Suprapubic skin (tissue), 4 donors: ENCODE measurements at places on chromosomes 1 and 21.

GRCh38 chr1:1196431-1197187 lies 9.8 kb downstream of the TNFRSF18 start:
- peak; percentile 51 for DNase-seq

DNA sequence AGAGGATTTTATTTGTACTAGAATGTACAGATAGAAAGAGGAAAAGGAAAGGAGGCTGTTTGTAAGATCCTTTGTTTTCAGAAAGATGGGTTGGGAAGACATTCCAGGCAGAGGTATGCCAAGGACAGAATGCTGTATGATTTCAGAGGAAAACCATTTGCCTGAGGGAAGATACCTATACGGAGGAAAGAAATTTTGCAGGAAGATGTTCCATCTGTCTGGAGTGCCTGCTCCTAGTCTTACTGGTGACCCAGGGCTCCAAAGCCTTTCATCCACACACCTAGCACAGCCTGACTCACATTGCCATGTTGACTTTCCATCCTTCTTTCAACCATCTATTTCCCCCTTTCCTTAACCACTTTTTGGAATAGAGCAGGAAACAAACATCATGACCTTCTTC lies 18.2 kb downstream of the SAMD13 start:
- no peak for DNase-seq

DNA sequence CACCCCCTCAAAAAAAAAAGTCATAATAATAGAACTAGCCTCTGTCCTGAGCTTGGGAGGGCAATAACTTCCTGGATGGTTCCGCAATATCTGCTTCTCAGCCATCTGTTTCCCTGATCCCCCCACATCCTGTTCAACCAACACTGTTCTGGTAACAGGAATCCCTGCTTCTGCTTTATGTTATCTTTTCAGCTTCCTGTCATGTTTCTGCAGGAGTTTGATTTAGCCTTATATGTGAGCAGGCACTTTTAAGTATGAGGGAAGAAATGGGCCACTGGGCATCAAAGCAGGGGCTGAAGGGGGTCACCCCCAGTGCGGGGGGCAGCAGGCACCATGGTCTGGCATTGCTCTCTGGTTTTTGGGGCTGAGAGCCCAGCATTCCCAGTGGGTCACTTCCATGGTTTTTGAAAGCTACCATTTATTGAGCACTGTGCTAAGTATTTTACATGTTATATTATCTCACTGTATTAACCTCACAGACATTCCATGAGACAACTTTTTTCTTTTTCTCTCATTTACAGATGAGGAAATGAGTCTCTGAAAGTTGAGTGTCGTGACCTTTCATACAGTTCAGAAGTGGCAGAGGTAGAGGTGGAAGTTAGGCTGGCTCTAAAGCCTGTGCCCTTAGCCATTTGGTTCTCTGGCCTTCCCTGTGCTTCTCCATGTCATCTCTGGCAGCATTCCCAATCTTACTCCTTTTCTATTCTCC lies 61.9 kb downstream of the DNTTIP2 start:
- DNase-seq, result no peak

GRCh38 chr1:219088778-219089557 lies 84.7 kb upstream of the LYPLAL1 start:
- DNase-seq, result no peak

GRCh38 chr1:232648316-232648715 lies 18.4 kb upstream of the SIPA1L2 start:
- no peak for DNase-seq

- no peak for DNase-seq
Measured at GRCh38 chr1:77828098-77828497, 48.6 kb downstream of the MIGA1 start.

DNA sequence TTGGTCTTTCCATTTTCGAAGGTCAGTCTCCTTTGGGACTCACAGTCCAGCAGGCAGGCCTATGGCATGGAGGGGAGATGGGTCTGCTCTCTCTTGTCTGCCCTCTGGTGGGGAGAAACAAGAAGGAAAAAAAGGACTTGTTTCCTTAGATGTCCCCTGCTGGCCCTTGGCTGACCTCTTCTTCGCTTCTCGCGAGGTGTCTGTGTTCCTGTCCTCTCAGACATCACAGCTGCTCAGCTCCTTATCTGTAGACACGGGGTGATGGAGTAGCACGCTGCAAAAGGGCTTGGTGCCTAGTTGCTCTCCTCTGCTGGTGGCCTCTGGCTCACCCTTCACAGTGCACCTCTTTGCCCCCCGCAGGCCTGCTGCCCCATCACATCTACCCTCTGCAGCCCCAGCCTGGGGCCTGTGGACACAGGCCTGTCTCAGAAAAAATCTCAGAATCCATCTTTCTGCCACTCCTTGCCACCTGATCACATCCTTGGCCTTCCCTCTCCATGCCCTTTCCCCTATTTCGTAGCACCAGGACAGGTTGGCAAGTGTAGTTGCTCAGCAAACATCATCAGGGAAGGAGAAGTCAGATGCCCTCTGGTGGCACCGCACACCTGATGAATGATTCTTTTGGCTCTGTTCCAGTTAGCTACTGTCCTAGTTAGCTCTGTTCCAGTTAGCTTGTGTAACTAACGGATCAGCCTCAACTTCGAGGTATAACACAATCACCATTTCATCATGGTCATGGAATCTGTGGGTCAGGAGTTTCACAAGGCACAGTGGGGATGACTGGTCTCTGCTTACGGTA lies 18.7 kb upstream of the AK2 start:
- no peak for DNase-seq

DNA sequence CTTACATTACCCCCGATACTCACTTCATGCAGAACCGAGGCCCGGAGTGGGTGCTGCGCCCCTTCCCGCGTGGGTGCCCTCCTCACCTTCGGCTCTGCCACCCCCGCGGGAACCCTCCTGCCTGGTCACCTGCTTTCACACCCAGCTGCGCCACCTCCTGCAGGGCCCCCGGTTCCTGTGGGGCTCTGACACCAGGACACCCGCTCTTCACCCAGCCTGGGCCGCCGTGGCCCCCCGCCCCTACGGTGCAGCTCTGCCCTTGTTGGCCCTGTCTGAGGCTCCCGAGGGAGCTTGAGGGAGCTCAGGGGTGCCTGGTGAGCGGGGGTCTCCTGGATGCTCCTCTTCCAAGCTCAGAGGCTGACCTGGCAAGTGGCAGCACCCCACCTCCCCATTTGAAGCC lies 19.0 kb downstream of the RRP1 start:
- DNase-seq, result no peak

- no peak for DNase-seq
Measured at GRCh38 chr1:220139966-220140365, 46.0 kb downstream of the IARS2 start.

DNA sequence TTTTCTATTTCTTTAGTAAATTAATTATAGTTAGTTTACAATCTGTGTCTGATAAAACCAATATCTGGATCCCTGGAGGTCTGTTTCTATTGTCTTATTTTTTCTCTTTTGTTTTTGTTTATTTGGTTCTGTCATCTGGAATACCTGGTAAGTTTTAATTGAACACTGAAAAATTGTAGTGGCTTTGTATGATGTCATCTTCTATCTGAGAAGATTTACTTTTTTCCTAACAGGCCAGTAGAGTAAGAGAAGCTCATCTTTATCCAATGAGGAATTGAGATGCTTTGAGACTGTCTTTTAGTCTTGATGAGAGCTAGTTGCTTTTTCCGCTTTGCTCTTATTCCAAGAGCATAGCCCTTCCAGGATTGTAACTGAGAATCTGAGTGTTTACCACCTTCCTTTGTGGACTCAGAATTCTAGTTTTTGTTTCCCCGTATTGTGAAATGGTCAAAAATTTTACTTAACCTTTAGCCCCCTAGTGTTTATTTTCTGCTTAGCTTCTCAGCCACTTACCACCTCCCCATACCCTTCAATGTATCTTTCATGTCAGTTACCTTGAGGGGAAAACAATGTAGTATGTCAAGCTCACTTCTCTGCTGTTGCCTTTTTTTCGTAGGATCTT lies 25.0 kb downstream of the PTGFRN start:
- no peak for DNase-seq

- DNase-seq, result no peak
Measured at GRCh38 chr1:77468257-77468948, 186.6 kb downstream of the AK5 start.

GRCh38 chr1:99748419-99748818 lies 18.0 kb downstream of the FRRS1 start:
- no peak for DNase-seq
